Esophagus muscularis mucosa (tissue), 4 donors: ENCODE measurements at places on chromosomes 12 and 14. TPM values are rescaled to one million over a fixed set of nuclear protein-coding genes. Genes with fewer than 3 reads are reported as not detected.

- H3K27ac ChIP-seq: no peak overlapping the region
- no peaks in the 10 kb centered on the region for H3K4me1 ChIP-seq
- no peak for DNase-seq
- H3K36me3 ChIP-seq: no peaks in the 10 kb centered on the region
- H3K27me3 ChIP-seq: no peaks in the 10 kb centered on the region
Observed at GRCh38 chr12:22190969-22191368, 143.5 kb downstream of the ST8SIA1 start.

GRCh38 chr14:70454731-70455130 is 2.8 kb downstream of the ADAM21 start:
- no peak for DNase-seq
- H3K27me3 ChIP-seq: no peaks in the 10 kb centered on the region
- peaks cover 4% of the 10 kb centered on the region for H3K36me3 ChIP-seq

DNA sequence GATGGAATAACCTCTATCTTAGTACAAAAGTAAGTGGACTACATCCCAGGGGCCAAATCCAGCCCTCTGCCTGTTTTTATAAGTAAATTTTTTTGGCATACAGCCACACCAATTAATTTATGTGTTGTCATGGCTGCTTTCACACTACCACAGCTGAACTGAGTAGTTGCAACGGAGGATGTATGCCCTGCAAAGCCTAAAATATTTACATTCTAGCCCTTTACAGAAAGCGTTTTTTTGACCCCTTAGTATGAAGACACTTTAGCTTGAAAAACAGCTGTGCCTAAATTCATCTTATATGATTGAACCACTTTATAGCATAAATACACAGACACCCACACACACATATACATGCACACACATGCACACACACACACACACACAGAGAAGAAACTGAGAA is 501.6 kb downstream of the EGLN3 start:
- no peak overlapping the region for H3K27ac ChIP-seq
- H3K4me3 ChIP-seq: no peak overlapping the region
- no peaks in the 10 kb centered on the region for H3K27me3 ChIP-seq

DHH gene
- total RNA-seq: 0.66 TPM
